HAP-1 (cell line): ENCODE measurements at places on chromosomes 2 and 18.
A peak's percentile ranks its signal among the peaks of the same experiment; 100 is the strongest.

GRCh38 chr18:63162271-63163014 is 157.1 kb downstream of the BCL2 start:
- no peak for DNase-seq

- DNase-seq, result no peak
Observed at GRCh38 chr18:21267400-21267799, 25.4 kb downstream of the GREB1L start.

DNA sequence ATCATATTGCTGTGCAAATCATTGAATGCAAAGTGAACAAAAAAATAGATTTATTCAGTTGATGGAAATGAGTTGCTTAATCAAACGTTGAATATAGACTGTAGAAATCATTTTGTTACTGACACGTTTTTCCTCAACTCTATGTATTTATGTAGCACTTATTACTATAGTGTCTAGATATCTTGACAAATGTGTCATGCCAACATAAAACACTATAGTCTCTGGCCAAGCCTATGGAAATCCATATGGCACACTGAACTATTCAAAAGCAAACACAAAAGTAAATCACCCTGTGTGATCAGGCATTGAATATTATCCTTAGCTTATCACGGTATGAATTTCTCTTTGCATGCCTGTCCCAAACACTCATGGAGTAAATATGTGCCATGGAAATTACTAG is 131.3 kb downstream of the ZNF804A start:
- no peak for DNase-seq

DNA sequence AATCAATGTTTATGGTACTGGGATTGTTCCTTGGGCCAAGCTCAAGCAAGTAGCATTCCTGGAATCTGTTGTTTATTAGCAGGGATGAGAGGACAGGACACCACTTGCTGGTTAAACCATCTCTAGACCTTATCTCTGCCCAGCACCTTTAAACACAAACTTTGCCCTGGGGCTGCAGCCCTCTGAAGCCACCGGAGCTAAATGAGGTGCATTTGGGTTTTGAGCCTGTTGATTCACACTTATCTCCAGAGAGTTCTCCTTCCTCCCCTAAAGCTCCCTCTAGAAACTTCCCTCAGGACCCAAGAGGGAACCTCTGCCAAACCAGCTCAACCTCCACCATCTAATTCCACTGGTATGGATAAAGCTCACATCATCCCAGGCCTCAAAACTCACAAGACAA is 94.8 kb upstream of the EPAS1 start:
- no peak for DNase-seq

GRCh38 chr2:126408671-126409070 is 247.3 kb upstream of the GYPC start:
- DNase-seq, result no peak

- no peak for DNase-seq
Observed at GRCh38 chr18:51503351-51503750, 305.9 kb upstream of the MEX3C start.

DNA sequence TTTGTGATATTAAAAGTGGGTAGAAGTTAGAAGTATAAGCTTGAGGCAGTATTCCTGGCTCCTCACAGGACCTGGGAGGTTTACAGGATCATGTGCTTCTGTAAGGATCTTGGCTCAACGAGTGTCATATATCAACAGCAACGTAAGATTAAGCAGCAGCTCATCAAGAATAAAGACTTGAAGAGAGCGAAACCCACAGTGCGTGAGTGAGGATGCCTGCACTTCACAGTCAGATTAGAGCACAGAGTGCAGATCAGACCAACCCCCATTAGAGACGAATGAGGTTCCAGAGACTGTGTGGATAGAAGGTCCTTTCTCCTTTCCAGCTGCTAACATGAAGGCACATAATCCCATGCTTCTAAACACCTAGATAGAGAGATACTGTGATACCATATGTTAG is 1656.7 kb upstream of the NXPH2 start:
- DNase-seq, result no peak

GRCh38 chr2:208392300-208392699 is 14.3 kb upstream of the PTH2R start:
- DNase-seq, result no peak

DNA sequence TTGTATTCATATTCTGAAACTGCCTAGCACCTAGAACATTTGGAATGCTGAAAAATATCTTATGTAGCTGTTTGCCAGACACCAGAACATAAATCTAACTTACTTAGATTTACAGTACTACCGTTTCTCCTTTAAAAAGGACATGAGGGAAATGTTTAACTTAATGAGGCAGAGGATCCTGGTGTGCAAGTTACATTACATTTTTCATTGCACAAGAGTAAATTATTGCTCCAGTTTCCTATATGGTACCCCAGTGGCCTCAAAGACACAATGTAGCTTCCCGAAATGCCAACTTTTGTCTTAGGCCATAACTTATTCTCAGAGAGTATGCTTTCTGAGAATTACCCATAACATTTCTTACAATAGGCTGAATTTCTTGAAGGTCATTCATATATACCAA is 105.5 kb upstream of the DTNA start:
- DNase-seq, result no peak

- DNase-seq, result peak; percentile 6
Observed at GRCh38 chr2:108184419-108184818, 55.3 kb upstream of the SULT1C3 start.

DNA sequence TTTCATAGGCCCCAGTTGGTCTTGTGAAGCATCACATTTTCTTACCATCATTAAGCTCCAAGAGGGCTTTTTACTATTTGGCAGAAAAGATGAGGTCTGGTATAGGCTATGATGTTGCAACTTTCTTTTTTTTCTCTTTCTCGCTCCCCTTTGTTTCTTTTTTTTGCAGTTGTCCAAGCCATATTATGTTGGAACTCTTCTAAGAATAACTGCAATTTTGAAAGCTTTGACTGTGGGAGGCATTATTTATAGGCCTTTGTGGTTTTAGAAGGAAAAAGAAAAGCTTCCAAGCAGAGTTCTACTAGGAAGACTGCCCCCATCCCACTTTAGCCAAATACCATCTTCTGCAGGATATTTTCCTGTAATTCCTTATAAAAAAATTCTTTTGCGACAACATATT is 571.6 kb downstream of the ARHGAP15 start:
- DNase-seq, result no peak

DNA sequence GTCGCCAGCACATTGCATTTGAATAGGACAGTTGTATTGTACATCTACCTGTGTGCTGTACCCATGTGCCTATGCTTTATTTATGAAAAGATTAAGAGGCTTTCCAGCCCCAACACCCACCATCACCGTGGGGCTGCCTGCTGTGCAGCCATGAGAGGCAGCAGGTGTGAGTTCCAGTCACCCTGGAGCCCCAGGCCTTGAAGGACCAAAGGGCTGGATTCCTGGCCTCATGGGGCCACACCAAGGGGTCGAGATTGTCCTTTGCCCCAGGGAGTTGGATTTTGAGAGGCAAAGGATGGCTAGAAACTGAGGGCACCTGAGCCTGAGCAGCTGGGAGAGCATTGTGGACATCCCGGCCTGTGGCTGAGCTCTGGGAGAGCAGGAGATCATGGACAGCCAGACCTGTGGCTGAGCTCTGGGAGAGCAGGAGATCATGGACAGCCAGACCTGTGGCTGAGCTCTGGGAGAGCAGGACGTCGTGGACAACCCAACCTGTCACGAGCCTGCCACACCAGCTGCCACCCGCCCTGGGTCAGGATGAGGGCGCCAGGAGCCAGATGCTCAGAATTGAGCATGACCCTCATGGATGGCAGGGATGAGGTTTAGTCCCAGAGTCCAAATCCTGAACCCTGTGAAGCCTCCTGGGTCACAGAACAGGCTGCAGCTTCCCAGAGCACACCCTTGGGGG is 182.5 kb upstream of the RAB6C start:
- no peak for DNase-seq

DNA sequence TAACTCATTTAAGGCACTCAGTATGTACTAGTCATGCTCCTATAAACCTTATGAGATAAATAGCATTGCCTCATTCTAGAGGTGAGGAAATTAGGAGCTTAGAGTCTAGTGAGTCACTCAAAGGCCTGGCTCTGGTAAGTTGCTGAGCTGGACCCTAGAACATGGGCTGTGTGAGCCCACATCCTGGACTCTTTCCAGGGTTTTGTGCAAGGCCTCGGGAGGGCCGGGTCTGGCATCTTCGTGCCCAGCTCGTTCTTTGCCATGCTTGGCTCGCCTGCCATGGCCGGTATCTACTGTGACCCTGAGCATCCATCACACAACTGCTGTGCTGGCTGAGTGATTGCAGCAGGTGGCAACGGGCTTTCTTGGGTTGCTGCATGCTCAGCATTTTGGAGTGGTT is 168.0 kb downstream of the LPIN1 start:
- DNase-seq, result no peak

GRCh38 chr2:222813177-222813843 is 47.5 kb upstream of the ACSL3 start:
- no peak for DNase-seq

DNA sequence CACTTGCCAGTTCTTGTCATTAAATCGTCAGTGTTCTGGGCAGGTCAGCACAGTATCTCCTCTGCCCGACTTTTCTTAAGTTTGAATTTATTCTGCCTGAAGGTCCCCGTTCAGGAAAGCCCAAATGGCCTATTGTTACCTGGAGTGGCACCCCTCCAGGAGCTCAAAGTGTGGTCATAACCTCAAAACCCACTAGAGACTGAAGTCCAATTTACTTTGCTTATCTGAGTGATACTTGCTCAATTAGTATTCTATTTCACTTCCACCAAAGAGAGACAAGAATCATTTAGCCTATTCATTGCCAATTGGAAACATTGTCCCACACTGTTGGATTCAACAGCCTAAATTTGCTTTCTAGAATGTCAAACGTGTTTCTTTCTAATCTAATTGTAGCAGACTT is 375.3 kb downstream of the LNPK start:
- DNase-seq, result no peak

DNA sequence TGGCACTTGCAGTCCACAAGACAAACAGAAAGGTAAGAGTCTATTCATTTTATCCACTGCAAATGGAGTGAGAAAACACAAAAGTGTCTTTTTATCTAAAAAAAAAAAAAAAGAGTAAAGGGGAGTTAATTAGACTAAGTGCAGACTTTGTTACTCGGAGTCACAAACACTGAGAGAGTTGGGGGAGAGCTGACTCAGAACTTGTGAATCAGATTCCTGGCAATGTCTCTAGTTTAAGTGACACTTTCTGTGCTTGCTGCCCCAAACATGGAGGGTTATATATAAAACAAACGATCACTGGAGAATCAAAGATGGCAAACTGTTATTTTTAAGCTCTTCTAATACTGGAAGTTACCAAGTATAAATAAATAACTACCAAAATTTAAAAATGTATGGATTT is 505.8 kb upstream of the NRP2 start:
- DNase-seq, result no peak

DNA sequence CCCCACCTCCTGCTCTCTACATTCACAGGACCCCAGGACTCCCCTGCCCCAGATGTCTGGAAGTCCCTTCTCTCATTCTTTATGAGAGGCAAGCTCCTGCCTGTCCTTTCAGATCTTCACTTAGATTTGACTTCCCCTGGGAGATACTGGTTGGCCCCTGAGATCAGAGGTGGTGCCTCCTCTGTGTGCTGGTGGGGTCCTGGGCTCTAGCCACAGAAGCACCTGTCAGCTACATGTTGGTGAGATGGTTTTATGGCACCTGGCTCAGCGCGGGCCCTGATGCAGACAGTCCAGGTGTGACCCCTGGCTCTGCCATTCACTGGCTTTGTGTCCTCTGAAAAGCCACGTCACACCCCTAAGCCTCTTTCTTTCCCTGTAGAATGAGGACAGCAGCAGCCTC is 369.6 kb upstream of the ID2 start:
- no peak for DNase-seq

- peak; percentile 49 for DNase-seq
Observed at GRCh38 chr2:238158509-238159070, at the start of gene ERFE. ERFE (plus strand) TSS chr2:238158970; CDS start chr2:238159008, 38 bp downstream.

DNA sequence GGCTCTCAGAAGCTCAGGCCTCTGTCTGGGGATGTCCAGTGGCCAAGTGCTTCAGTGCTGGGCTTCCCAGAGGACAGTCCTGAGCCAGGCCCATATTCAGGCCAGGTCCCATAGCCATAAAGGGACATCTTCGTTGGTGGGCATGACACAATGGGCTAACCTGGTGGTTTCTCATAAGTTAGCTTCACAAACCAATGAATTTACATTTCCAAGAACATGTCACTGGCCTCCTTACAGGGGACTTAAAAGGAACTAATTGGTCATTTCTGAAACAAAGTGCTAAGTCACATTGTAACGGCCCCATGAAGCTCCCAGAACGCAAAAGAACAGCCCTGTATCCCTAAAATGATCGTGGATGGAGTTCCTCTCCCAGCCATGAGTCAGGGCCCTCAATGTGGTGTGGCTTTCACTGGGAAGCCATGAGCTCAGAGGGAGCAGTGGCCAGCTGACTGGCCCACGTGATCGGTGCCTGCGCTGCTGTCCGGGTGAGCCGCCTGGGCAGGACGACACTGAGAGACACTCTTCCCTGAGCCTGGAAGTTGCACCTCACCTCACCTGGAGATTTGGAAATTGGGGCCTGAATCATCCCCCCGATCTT is 163.7 kb upstream of the APCDD1 start:
- DNase-seq, result no peak

- DNase-seq, result no peak
Observed at GRCh38 chr2:170267071-170267470, 89.1 kb downstream of the MYO3B start.

DNA sequence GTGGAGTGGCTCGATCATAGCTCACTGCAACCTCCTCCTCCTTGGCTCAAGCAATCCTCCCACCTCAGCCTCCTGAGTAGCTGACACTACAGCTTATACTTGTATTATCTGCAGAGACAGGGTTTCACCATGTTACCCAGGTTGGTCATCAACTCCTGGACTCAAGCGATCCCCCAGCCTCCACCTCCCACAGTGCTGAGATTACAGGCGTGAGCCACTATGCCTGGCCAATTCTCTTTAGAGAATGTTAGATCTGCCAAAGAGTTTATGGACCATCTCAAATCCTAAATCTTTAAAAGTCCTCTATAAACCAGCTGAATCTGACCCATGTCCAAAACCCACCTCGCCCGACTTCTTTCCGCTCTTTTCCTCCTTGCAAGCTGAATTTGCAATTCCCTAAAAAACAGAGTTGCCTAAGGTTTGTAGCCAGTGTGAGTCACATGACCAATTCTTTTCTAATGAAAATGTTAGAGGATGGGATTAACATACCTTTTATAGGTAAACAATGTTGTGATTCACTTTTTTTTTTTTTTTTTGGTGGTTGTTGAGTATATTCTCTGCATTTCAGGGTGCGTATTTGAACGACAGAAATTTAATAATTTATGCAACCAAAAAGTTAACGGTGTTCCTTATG is 2.4 kb upstream of the PMAIP1 start:
- no peak for DNase-seq

- no peak for DNase-seq
Observed at GRCh38 chr18:68843473-68844089, 45.7 kb downstream of the CCDC102B start.
